ENCODE measurements at places on chromosomes 5 and 9.

DNA sequence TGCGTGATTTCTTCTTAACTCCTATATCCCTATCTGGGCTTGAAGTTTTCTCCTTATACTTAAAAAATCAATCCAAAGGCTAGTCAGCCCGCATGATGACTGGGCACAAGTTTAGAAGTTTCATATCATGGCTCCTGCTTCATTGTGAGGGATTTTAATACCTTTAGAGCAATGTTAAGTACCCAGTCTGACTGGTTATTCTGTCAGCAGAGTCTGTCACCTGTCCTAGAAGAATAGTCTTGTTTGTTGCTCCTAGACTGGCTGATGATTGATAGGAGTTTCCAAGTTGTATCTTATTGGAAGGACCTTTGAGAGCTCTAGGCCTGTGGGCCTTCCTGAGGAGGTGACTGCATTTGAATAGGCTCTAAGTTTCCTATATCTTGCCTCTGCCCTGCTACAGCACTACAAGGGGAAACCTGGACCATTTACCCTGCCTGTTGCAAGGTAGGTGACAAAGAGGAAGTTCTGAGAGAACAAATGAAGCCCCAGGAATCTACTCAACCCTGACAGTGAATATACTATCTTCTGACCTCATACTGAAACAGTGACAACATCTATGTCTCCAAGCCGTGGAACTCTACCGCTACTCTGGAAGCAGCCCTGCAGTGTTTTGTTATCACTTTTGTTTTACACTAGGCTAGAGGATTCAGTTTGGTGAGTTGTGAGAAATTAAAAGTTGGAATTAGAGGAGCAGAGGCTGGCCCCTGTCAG, 66.5 kb downstream of the F2RL2 start:
- DNase-seq, result no peak

- DNase-seq, result no peak
Observed at GRCh38 chr9:133679056-133679455, 42.9 kb downstream of the DBH start.

- no peak for DNase-seq
Observed at GRCh38 chr9:32322622-32323021, 61.8 kb upstream of the ACO1 start.

- DNase-seq, result no peak
Observed at GRCh38 chr5:7845557-7845956, 5.4 kb downstream of the CFAP90 start.

DNA sequence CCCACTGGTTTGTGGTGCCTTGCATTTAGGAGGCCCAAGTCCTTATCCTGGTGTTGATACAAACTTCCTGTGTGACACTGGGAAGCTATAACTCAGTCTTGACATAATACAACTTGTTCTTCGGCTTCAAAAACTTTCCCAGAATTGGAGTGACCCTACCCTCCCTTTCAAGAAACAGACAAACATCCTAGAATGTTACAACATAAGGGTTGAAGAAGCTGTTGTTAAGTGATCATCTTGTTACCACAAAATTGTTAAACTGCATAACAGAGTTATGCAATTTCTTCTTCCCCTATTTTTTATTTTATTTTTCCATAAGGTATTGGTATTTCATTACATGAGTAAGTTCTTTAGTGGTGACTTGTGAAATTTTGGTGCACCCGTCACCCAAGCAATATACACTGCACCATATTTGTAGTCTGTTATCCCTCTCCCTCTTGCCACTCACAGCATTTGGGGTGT, 21.3 kb downstream of the TLR4 start:
- no peak for DNase-seq

DNA sequence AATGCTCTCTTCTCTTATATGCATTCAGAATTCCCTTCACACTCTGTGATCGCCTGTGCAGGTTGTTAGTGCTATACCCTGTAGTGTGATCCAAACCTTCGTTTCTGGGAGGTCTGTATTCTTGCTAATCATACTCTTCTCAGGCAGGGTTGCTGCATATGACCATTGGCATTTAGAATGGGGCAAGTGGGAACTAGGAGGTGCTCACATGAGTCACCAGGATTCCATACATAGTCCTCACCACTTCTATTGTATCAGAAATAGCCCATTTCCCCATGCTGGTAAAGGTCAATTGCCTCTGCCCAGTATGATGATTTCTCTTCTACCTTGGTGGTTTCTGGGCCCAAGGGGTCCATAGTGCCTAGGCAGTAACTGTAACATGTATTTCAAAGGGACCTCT, 443.5 kb upstream of the CDH6 start:
- DNase-seq, result no peak

DNA sequence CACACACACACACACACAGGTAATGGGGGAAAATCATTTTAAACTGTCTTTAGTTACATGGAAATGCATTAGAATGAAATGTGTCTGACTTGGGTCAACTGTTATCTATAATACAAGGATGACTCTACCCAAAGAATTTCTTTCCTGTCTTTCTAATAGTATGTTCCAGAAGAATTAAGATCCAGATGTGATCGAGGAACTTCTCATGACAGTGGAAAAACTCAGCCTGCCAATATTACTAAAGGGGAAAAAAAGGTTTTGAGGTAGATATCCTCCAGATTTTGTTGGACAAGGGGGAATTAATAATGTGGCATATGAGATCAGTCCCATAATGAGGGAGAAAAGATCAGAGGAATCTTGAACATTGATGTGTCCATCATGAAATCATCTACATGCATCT, 190.6 kb upstream of the MAP3K1 start:
- no peak for DNase-seq

DNA sequence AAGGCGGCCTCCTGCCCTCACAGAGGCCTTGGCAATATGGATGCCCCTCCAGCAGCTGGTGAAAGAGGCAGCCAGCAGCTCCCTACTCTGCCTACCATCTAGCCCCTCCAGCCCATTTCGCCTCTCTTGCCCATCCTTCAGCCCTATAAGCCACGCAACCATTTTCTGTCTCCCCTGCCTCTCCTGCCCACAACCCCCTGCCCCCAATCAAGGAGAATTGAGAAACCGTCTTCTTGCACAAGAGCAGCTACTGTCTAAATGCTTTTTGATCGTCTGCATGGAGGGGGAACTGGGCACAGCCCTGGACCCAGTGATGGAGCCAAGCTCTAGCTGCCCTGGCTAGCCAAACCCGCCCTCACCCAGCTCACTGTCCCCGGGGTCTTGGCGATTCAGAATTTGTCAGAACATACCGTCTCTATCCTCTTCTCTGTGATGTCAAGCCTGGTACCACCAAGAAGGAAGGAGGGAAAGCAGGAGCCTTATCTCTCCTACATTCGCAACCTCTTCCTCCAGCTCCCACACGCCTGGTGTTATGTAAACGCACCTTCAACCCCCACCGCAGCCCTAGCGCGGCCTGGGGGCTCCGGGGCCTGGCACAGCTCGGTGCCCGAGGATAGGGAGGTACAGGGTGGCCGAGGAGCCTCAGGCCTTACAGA, 1.2 kb downstream of the SPRY4 start:
- DNase-seq, result no peak

- no peak for DNase-seq
Observed at GRCh38 chr9:36974731-36975130, 59.3 kb downstream of the PAX5 start.

Measured in stimulated activated CD8-positive, alpha-beta memory T cell treated with anti-CD3 and anti-CD28 coated beads, Interleukin-7, amount 100 ng/mL, for 4 hours (primary cell).